ENCODE measurements at places on chromosomes 5 and 9.

DNA sequence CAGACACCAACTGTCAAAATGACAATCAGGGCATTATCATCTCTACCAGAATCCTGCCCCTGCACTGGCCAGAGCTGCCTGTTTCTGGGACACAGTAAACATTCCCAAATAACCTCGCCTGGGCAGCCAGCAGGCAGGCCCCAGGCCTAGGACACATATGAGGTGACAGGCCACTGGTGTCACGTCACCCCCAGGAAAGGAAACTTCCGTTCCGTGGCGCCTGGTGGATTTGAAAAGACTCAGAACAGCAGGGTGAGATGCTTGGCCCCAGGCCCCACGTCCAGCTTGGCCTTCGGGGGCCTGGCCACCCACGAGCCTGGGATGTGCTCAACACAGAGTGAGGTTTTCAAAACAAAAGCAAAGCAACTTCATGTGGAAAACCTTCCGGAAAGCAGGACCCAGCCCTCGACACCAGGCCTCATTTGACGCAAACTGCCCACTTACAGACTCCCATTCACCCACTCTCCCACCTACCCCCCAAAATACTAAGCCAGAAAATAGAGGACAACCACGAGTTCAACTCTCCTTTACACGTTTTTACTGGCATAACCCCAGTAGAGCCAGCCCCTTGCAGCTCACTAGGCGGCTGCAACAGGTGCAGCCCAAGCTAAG, 1.2 kb downstream of the SEMA4D start:
- no peak for DNase-seq

GRCh38 chr5:158990979-158991775, 108.5 kb downstream of the EBF1 start:
- no peak for DNase-seq

DNA sequence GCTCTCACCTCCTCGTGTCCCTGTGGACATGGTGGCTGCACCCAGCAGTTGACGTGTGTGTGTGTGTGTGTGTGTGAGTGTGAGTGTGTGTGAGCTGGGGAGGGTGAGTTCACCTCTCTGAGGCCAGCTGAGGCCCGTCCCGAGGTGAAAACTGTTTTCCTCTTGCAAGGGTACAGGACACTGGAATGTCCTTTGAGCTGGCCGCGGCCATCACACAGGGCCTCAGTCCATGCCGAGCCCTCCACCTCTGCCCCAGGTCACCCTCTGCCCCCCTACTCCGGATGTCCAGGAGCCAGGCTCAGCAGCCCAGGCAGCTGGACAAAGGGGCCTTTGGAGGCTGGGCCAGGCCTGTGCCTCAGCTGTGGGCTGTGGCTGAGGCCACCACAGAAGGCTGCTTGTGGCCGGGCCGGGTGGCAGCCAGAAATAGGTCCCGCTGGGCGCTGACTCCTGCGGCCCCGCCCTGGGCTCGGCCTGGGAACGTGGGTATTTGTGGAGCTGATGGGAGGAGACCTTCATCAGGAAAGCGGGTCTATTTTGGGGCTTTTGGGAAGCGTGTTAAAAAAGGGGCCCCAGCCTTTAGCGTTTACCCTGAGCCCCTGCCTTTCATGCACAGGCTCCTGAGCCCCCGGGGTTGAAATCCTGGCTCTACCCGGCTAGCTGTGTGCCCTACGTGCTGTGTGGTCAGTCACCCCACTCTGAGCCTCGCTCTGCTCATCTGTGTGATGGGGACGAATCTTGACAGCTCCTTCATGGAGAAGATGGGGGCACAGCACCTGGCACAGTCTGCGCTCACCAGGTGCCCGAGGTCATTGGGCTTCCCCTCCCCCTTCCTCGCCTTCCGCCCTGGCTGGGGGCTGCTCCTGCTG, 75.1 kb upstream of the IER5L start:
- DNase-seq = no peak

DNA sequence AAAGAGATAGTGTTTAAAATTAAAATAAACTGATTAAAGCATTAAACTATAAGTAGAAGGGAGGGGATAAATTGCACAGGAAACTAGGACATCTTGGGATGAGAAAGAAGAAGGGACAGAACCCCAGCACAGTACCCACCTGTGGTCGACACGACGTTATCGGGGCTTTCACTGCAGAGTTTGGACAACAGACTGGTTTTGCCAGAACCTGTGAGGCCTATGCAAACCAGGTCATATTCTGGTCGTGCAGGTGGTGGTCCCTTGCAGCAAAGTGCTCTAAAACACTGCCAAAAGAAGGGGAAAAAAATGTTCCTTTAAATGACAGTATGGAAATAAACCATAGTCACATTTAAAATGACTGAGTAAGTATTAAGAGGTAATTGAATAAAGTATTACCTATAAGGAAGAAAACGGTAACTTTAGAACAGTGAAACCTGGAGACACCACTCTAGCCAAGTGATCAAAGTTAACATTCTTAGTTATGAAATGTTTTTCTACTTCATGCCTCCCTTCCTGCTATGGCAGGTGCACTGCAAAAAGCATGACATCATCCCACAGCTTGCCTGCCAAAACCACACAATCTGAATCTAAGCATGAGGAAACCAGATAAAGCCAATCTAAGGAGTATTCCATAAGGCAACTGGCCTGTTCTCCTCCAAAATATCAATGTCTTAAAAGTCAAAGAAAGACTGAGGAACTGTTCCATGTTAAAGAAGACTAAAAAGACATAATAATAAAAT, 138.6 kb downstream of the ARL15 start:
- no peak for DNase-seq

DNA sequence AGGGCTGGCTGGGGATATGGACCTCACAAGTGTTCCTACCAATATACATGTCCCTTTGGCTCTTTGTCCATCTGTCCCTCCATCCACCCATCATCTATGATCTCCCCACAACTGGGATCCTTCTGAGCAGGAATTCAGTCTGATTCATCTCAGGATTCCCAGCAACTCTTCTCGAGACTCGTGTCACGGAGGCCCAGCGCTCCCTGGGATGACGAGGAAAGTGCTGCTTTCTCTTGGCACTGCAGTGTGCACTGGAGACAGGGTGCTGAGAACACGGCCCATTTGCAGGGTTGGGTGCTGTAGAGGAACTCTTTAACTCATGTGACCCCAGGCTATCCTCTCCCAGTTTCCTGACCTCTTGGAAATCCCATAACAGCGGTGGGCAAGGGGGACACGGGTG, 72.9 kb downstream of the ANGPTL2 start:
- no peak for DNase-seq

- DNase-seq = no peak
These were observed 6.6 kb downstream of the OR13J1 start for GRCh38 chr9:35863583-35863982.

DNA sequence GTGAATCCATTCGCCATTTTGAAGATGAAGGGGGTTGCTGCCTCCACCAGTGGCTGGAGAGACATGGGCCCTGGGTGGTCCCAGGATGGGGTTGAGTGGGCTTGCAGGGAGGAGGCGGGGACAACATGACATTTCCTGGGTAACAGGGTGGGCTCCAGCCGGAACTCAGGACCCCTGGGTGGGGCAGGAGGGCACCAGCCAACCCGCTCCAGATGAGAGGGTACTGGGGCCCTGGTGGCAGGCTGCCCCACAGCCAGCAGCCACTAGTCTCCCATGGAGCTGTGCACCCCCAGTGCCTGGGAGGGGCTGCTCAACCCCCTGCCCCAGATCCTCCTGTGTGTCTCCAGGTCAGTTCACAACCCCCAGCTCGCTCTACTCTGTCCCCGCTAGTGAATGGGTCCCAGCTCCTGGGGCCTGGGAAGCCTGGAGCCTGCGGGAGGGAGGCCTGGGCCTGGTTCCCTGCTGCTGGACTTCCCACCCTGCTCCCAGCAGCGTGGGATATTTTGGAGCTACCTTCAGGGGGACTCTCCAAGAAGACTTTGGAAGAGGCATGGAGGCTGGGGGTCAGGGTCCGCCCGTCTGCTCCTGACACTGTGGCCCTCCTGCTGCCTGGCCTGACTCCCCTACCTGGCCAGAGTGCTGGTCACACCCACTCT, 55.9 kb downstream of the AHRR start:
- peak; percentile 1 for DNase-seq

DNA sequence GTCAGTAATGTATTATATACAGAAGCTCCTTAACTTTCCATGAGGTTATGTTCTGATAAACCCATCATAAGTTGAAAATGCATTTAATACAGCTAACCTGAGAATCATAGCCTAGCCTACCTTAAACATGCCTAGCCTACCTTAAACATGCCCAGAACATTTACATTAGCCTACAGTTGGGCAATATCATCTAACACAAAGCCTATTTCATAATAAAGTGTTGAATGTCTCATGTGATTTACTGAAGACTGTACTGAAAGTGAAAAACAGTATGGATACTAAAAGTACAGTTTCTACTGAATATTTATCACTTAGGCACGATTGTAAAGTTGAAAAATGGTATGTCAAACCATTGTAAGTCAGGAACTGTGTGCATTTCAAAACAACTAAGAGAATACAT, 1.6 kb downstream of the GM2A start:
- no peak for DNase-seq
